ENCODE measurements at places on chromosomes 11 and 22.

DNA sequence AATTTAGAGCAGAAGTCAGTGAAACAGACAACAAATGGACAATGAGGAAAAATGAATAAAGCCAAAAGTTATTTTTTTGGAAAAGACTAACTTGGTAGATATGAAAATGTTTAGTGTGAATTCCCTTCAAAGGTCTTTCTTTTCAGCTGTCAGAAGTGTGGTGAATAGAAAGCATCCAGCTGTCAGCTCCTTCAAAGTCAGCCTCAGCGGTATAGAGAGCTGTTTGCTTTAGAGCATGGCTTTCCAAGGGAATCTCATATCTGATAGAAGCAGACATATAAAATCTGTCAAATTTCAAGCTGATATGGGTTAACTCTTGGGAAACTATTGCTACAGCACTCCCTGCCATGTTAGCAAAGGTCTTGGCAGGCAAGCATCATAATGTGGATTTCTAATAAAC is 309.3 kb downstream of the CASP12 start:
- no peaks in the 10 kb centered on the region for H3K27me3 ChIP-seq
- H3K4me1 ChIP-seq: no peaks in the 10 kb centered on the region
- no peak overlapping the region for H3K27ac ChIP-seq
- H3K4me3 ChIP-seq: no peak overlapping the region
- no peaks in the 10 kb centered on the region for H3K36me3 ChIP-seq
- DNase-seq: no peak

DNA sequence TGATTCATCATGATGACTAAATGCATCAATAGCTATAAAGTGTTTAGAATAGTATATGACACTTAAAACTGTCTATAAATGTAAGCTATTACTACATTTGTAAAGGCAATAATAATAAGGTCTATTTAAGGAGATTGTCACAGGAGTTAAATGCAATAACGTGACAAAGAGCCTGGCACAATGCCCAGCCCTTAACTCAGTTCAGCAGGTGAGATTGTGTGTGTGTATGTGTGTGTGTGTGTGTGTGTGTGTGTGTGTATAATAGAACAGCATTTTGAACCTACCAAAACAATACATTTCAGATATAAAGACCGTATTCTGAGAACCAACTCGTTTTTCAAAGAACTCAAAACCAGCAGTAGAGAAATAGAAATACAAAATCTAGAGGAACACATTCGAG is 177.5 kb downstream of the MYO18B start:
- no peaks in the 10 kb centered on the region for H3K27me3 ChIP-seq
- no peaks in the 10 kb centered on the region for H3K36me3 ChIP-seq
- no peak overlapping the region for H3K4me3 ChIP-seq

DNA sequence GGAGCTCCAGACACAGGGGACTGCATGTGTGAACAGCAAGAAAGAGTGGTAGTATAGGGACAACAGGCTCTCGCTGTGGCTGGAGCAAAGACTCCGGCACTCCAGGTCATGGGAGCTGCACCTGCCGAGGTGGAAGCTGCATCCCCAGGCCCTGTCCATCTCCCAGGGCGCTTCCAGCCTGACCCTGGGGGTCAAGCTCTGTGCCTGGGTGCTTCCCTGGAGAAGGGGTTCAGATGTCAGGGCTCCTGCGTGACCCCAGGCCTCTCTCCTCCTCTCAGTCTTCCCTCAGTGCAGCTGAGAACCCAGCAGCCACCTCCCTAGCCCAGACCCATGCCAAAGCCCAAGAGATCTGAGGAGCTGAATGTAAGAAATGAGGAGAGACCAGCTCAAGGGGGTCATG is 3.4 kb downstream of the TMPRSS4 start:
- H3K27me3 ChIP-seq: no peaks in the 10 kb centered on the region
- no peaks in the 10 kb centered on the region for H3K36me3 ChIP-seq
- H3K4me1 ChIP-seq: peaks cover 27% of the 10 kb centered on the region
- no peak overlapping the region for H3K27ac ChIP-seq
- no peak for DNase-seq

- H3K36me3 ChIP-seq: no peaks in the 10 kb centered on the region
- no peak overlapping the region for H3K27ac ChIP-seq
- peaks cover 13% of the 10 kb centered on the region for H3K4me1 ChIP-seq
- H3K4me3 ChIP-seq: no peak overlapping the region
- DNase-seq: peak; percentile 25
Observed at GRCh38 chr11:120563703-120564572, 52.4 kb downstream of the GRIK4 start.

- no peaks in the 10 kb centered on the region for H3K36me3 ChIP-seq
- no peak overlapping the region for H3K27ac ChIP-seq
- DNase-seq: no peak
- no peaks in the 10 kb centered on the region for H3K4me1 ChIP-seq
- H3K4me3 ChIP-seq: no peak overlapping the region
Observed at GRCh38 chr11:125426818-125427528, 69.1 kb downstream of the FEZ1 start.

DNA sequence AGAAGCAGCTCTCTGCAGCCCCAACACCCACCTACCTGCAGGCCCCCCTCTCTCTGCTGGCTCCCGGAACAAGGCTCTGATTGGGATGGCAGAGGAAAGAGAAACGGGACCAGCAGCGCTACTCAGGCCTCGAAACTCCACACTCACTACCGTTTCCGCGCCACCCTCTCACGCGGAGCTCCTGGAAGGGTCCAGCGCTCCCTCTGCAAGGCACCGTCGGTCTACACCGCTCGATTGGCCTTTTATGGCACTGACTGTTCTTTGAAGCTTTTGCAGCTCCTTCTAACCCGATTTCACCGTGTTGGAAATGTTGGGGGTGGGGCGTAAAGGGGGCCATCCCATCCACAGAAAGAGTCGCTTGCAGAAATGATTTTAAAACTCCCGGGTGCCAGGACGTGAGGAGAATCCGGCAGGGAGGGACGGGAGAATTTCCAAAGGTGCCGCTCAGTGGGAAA is 323 bp upstream of the PANX1 start:
- H3K27me3 ChIP-seq: no peaks in the 10 kb centered on the region
- peaks cover 7% of the 10 kb centered on the region for H3K4me1 ChIP-seq
- H3K27ac ChIP-seq: peak overlapping the region; percentile 78

DNA sequence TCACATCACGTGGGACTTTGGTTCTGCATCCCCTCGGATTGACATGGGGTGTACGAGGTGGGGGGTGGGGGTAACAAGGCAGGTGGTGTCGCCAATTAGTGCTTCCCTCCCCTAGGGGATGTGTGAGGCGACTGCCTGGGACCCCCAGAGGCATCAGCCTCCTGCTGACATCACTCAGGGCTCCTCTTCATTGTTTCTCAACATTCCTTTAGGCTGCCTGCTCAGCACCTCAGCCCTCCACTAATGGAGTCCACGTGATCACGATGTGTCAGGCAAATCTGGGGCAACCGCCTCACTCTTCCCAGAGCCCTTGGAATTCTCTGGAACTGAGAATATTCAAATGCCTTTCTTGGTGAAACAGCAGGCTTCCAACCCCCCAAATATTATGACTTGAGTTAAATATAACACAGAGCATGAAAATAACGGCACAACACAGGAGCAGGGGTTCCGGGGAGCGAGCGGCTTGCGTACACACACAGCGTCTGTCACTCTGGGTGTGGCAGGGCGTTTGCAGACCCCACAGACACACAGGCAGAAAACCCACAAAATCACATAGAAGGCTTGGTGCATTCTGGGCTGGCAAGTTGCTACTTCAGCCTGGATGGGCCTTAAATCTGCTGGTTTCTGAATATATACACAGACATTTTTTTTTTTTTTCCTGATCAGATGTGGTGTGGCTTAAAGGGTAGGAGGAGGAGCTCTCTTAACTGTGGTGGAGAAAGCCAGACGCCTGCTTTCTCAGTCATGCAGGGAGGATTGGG is 170.1 kb upstream of the CADM1 start:
- no peaks in the 10 kb centered on the region for H3K4me1 ChIP-seq
- no peaks in the 10 kb centered on the region for H3K27me3 ChIP-seq
- no peak overlapping the region for H3K4me3 ChIP-seq
- H3K27ac ChIP-seq: no peak overlapping the region

- no peak for DNase-seq
- peaks cover 17% of the 10 kb centered on the region for H3K27me3 ChIP-seq
- no peaks in the 10 kb centered on the region for H3K36me3 ChIP-seq
- no peak overlapping the region for H3K27ac ChIP-seq
Observed at GRCh38 chr11:133081020-133081419, 451.3 kb downstream of the OPCML start.

GRCh38 chr11:122509091-122509490 is 146.4 kb upstream of the UBASH3B start:
- H3K27me3 ChIP-seq: no peaks in the 10 kb centered on the region
- H3K27ac ChIP-seq: no peak overlapping the region
- no peak overlapping the region for H3K4me3 ChIP-seq
- no peaks in the 10 kb centered on the region for H3K36me3 ChIP-seq
- peak; percentile 8 for DNase-seq
- no peaks in the 10 kb centered on the region for H3K4me1 ChIP-seq

GRCh38 chr11:23078289-23078971 is 218.2 kb upstream of the CCDC179 start:
- H3K27me3 ChIP-seq: no peaks in the 10 kb centered on the region
- no peak for DNase-seq
- no peak overlapping the region for H3K27ac ChIP-seq
- no peak overlapping the region for H3K4me3 ChIP-seq
- H3K4me1 ChIP-seq: no peaks in the 10 kb centered on the region

DNA sequence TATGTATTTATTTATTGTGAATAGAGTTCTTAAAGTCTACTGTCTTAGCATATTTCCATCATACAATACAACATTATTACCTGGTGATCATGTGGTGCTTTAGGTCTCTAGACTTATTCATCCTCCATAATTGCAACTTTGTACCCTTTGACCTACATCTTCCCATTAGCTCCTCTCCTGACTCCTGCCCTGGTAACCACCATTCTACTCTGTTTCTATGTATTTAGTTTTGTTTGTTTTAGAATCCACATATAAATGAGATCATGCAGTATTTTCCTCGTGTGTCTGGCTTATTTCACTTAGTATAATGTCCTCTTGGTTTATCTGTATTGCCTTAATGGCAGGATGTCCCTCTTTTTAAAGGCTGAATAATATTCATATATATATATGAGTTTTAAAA is 22.7 kb downstream of the NCAM1 start:
- no peaks in the 10 kb centered on the region for H3K4me1 ChIP-seq
- no peaks in the 10 kb centered on the region for H3K36me3 ChIP-seq
- no peak overlapping the region for H3K4me3 ChIP-seq
- H3K27ac ChIP-seq: no peak overlapping the region

DNA sequence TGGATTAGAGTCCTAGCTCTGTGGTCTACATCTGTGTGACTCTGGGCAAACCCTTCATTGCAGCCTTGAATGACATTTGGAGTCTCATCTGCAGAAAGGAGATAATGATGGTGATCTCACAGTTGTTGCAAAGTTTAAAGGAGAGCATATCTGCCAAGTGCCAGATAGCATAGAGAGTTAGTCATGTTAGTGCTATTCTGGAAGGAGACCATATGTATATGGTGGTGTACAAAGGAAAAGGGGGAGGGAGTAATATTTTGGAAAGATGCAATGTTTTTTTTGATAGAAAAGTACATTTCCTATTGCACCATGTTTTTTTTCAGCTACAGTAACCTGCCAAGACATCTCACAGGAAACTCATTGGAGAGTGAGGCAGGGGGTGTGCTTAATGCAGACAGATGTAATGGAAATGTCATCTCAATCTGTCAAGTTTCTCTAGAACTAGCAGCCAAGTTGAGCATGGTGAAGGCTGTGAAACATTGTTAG is 92.1 kb upstream of the NARS2 start:
- peak; percentile 50 for DNase-seq
- no peaks in the 10 kb centered on the region for H3K27me3 ChIP-seq
- H3K27ac ChIP-seq: no peak overlapping the region
- no peaks in the 10 kb centered on the region for H3K36me3 ChIP-seq
- H3K4me1 ChIP-seq: no peaks in the 10 kb centered on the region

GRCh38 chr11:109641549-109641948 is 219.6 kb downstream of the C11orf87 start:
- no peak for DNase-seq
- no peak overlapping the region for H3K27ac ChIP-seq
- no peaks in the 10 kb centered on the region for H3K36me3 ChIP-seq

- H3K27ac ChIP-seq: no peak overlapping the region
- H3K27me3 ChIP-seq: no peaks in the 10 kb centered on the region
- DNase-seq: peak; percentile 81
- H3K4me3 ChIP-seq: peak overlapping the region; percentile 50
- no peaks in the 10 kb centered on the region for H3K4me1 ChIP-seq
Observed at GRCh38 chr11:83292709-83293456, 6.7 kb upstream of the CCDC90B start.

GRCh38 chr22:49935561-49935960 is 17.1 kb downstream of the CRELD2 start:
- no peaks in the 10 kb centered on the region for H3K36me3 ChIP-seq
- H3K4me3 ChIP-seq: no peak overlapping the region
- no peaks in the 10 kb centered on the region for H3K27me3 ChIP-seq
- DNase-seq: peak; percentile 87
- no peak overlapping the region for H3K27ac ChIP-seq

DNA sequence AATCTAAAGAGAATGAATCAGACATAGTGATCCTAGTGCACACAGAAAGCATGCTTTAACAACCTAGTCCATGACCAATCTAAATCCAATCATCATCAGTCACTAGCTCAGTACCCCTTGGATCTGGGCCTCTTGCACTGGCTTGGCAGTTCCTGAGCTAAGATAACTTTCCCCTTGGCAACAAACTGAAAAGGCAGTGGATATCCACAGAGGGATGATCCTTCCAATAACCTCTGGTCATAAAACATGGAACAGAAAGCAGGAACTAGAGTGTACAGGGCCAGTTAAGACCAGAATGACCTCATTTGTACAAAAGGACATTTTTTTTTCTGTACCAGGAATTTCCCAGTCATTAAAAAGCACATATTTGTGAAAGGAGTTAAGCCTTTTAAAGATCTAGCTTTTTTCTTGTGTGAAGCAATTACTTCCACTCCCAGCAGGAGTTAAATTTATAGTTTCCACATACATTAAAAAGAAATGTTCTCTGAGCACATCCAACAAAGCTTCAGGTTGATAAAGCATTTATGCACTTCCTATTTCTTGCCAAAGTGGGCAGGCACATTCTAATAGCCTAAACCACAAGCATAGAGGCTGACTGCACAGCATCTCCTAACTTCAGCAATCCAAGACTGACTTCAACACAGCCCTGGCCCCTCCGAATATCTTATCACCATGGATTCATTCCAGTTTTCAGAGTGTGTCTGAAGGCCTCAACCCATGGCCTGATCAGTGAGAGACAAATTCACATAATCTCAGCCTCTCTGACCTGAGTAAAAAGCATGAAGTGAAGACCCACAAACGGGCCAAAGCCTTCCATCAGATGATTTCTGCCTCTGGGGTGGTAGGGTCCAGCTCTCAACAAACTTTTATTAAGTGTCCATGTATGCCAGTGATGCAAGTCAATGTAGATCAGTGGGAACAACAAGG is 29.9 kb downstream of the GUCY1A2 start:
- no peak overlapping the region for H3K27ac ChIP-seq
- no peak for DNase-seq
- H3K36me3 ChIP-seq: no peaks in the 10 kb centered on the region

DNA sequence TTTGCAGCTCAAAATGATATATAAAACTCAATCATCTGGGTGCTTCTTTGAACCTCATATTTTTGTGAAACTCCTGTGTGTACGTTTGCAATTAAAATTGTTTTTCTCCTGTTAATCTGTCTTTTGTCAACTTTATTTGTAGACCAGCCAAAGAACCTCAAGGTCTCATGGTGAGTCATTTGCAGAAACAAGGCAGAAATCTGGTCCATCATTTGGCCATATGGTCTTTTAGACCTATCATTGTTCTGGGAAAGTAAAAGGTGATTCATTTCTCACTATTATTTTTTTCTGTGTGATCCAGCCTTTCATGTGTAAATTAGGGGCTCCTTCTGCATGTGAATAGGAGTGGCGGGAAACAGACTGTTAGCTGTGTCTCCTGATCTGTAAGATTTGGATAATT is 399.1 kb upstream of the DDI1 start:
- no peak for DNase-seq
- H3K36me3 ChIP-seq: no peaks in the 10 kb centered on the region
- no peak overlapping the region for H3K4me3 ChIP-seq

All from common myeloid progenitor, CD34-positive (primary cell).